ENCODE measurements at places on chromosomes 2 and 18. TPM values are rescaled to one million over a fixed set of nuclear protein-coding genes. Genes with fewer than 3 reads are reported as not detected.

Gene TRAPPC8
- 24.9 TPM for total RNA-seq

Gene FEV
- not detected for total RNA-seq

Gene EGR4
- 0.07 TPM for total RNA-seq

Gene ADD2
- total RNA-seq: 42.9 TPM

Gene EDAR
- 1.1 TPM for total RNA-seq

Gene MAIP1
- total RNA-seq: 30.0 TPM

Gene KIAA2012
- not detected for total RNA-seq

Gene RAB10
- total RNA-seq: 93.0 TPM

Gene C2orf80
- not detected for total RNA-seq

Gene MEP1B
- not detected for total RNA-seq

Gene TYMS
- 315 TPM for total RNA-seq

Gene NEU2
- total RNA-seq: not detected

All from activated naive CD4-positive, alpha-beta T cell treated with anti-CD3 and anti-CD28 coated beads for 36 hours (primary cell).